ENCODE measurements at places on chromosomes 5 and 9.

- no peak for DNase-seq
Measured at GRCh38 chr5:10576790-10577189, 12.9 kb downstream of the ANKRD33B start.

- no peak for DNase-seq
Measured at GRCh38 chr5:91144491-91145332, 238.4 kb downstream of the ARRDC3 start.

GRCh38 chr5:133729800-133730199, 117.5 kb upstream of the FSTL4 start:
- no peak for DNase-seq

GRCh38 chr5:155316070-155316714, 302.6 kb downstream of the KIF4B start:
- no peak for DNase-seq

DNA sequence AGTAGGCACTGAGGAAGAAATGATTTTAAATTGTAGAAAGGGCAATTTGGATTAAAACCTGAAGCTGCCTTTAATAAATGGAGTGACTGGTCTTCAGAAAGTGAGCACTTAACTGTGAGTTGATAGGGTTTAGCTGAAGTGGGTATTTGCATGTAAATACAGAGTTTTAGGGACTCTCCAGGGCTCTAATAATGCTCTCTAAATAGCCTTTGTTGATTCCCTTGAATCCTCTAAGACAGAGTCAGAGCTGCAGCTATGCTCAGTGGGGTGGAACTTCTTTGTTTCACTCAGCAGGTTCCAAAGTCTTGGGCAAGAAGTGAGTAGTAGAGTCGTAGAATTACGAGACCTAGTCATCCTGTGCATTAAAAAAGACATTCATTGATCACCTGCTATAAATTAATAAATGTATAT, 21.4 kb downstream of the GLRA1 start:
- no peak for DNase-seq

DNA sequence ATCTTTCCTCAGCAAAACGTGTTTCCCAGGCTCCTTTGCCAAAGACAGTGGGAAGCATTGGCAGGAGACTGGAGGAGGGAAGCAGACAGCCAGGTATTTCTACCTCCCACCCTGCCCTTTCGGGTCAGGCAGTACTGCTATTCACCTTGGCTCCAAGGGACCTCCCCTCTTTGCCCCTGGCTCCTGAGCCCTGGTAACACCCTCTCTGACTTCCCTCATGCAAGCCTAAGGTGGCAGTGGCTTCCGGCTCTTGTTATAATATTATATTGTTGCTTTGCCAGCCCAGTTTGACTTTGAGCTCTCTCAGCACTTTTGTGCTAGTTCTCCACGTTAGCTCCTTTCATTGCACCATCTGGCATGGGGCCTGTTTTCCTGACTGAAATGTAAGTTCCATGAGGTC, 81.6 kb upstream of the IFNK start:
- DNase-seq, result no peak

GRCh38 chr9:88307136-88307535, 81.1 kb upstream of the SPIN1 start:
- no peak for DNase-seq

DNA sequence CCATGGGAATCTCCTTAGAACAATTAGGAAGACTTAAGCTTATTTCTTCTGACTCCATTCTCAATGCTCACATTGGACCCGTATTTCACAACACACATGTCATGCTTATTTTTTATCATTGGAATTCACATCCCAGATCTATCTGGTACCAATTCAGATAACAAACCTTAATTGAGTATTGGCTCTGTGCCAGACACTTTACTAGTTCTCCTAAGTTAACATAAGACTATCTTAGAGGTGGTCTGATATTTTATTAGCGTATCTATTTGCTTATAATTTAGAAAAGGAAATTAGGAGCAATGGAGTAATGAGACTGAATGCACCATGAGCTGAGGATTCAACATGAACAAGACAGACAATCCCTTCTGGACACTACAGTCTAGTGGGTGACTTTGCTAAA, 45.1 kb downstream of the FBXL7 start:
- no peak for DNase-seq

DNA sequence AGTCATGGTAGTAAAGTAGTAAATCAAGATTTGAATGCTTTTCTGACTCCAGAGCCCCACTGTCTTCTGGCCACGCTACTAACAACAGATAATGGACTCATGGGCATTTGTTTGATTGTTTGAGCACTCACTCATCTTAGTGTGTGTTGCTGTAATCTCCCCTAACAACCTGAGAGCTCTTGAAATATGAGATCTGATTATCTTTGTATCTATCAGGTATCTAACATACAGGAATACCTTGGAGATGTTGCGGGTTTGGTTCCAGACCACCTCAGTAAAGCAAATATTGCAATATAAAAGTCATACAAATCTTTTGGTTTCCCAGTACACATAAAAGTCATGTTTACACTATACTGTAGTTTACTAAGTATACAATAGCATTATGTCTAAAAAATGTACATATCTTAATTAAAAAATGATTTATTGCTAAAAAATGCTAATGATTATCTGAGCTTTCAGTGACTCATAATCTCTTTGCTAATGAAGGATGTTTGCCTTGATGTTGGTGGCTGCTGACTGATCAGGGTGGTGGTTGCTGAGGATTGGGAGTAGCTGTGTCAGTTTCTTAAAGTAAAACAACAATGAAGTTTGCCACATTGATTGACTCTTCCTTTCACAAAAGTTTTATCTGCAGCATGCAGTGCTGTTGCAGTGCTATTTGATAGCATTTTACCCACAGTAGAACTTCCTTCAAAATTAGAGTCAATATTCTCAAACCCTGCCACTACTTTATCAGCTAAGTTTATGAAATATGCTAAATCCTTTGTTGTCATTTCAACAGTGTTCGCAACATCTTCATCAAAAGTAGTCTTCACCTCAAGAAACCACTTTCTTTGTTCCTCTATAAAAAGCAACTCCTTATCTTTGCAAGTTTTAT, 92.2 kb downstream of the ZNF462 start:
- no peak for DNase-seq

DNA sequence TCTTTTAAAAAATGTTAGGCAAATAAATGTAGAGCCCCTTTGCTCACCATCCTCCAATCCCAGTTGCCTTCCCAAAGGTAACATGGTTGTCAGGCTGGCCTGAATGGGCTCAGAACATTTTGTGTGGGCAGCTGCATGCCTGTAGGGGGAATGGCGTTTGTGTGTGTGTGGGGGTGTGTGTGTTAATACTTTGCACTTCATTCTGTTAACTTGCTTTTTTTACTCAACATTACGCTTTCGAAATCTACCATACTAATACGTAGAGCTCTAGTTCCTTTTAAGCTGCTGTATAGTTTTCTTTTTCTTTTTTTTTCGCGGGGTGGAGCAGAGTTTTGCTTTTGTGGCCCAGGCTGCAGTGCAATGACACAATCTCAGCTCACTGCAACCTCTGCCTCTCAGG, 14.0 kb downstream of the MYOZ3 start:
- DNase-seq, result no peak

DNA sequence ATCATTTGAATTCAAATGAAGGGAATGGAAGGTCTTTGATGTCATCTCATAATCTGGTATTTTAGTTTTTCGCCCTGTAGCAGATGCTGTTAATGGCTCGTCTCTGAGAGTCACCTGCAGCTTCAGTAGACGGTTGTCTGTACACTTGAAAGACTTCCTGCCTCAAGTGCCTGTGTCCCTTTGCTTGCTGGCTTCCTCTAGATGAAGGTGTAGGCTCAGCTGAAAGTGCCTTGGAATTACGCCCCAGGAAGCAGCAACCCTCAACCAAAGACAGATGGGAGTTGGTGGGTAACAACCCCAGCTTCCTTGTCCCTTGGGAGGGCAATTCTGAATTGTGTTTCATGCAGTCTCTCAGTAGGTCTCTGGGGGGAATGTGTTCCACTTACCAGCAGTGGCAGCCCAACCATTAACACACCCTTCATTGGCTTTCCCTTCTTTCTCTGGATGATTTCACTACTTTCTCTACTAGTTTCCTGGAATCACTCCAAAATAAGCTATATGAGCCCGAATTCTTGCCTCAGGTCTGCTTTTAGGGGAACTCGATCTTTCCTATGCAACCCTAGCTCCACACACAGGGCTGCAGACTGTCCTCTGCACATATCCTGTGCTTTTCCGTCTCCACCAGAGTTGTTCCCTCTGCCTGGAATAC, 395.6 kb downstream of the DMAC1 start:
- DNase-seq, result no peak

- no peak for DNase-seq
Measured at GRCh38 chr5:150851039-150851438, 4.7 kb downstream of the IRGM start.

- DNase-seq, result no peak
Measured at GRCh38 chr5:122077366-122078115, 518 bp downstream of the LOX start.

DNA sequence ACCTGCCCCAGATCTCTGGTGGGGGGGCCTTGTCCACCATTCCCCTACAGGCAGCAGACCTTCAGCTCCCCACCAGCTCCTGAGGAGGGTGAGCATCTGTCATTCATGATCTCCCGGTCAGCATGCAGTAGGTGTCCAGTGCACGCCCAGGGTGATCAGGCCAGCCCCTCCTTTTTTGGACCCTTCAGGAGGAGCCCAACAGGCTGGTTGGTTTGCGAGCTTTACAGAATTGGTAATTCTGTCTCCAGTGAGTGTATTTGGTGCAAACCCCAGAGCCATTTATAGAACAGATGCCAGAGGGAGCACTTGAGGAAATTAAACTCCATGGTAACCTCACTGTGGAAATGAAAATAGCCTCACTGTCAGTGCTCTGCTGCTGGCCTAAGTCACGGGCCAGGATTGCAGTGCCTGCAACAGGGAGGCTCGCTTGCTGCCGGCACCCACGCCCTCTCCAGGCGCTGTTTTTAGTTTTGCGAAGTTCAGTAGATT, 23.4 kb downstream of the WNK2 start:
- DNase-seq, result no peak

DNA sequence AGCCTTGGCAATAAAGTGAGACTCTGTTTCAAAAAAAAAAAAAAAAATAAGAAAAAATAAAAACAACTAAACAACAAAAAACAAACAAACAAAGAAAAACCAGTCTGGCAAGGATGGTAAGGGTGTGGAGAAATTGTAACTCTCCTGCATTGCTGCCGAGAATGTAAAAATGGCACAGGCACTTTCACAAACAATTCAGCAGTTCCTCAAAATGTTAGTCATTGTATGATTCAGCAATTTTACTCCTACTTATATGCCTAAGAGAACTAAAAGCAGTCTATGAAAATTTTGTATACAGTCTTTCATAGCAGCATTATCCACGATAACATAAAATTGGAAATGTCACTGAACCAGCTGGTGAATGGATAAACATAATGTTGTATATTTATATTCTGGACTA, 280.4 kb downstream of the CDH9 start:
- no peak for DNase-seq

DNA sequence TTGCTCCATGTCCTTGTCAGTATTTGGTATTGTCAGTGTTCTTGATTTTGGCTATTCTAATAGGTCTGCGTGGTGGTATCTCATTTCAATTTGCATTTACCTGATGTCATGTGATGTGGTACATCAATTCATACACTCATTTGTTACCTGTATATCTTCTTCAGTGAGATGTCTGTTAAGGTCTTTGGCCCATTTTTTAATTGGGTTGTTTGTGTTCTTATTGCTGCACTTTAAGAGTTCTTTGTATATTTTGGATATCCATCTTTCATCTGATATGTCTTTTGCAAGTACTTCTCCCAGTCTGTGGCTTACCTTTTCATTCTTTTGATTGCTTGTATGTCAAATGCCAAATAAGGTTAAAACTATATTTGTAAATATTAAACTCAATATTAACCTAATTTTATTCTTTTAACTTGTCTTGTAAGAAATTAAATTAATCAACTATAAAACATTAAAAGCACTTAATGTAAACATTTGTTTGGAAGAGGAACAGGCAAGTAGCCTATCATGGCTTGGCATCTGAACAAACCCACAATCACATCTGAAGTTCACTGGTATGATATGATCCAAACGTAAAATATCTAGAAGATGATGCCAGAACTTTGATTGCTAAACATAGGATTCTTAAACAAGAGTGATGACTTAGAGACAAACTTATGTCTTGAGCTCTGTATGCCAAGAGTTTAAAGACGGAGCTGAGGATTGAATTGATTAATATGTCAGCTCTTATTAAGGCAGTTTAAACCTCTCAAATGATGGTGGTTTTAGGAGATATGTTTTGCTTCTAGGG, 587.3 kb downstream of the ANXA1 start:
- DNase-seq, result no peak

- no peak for DNase-seq
Measured at GRCh38 chr5:137605411-137605810, 106.3 kb upstream of the SPOCK1 start.

DNA sequence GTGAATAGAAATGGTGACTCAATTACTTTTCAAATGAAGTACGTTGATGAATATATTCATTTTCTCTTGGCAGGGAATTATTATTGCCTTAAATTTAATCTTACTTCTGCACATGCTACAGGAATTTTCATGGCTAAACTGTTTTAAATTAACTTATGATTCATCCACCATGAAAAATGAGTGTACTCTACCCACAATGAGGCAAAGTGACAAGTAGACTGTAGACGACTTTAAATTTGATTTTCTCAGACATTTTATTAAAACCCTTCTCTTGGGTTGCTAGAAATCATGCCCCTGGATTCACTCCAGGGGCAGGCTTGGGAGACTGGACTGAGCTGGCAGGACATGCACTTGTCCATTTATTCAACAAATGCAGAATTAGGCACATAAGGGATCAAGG, 23.5 kb upstream of the ERAP2 start:
- no peak for DNase-seq

DNA sequence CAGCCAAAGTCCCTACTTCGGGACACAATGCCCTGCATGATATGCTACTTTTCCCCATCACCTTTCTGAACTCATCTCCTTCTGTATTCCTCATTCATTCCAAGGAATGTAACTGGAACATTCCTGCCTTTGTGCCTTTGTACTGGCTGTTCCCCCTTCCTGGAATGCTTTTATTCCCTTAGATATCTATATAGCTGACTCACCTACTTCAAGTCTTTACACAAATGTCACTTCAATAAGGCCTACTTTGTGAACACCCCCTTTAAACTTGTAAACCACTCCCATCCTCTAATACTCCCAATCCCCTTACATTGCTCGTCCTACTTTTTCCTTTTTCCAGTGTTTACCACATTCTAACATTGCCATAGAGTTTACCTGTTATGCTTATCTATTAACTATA, 2.4 kb downstream of the NOL6 start:
- DNase-seq, result no peak

DNA sequence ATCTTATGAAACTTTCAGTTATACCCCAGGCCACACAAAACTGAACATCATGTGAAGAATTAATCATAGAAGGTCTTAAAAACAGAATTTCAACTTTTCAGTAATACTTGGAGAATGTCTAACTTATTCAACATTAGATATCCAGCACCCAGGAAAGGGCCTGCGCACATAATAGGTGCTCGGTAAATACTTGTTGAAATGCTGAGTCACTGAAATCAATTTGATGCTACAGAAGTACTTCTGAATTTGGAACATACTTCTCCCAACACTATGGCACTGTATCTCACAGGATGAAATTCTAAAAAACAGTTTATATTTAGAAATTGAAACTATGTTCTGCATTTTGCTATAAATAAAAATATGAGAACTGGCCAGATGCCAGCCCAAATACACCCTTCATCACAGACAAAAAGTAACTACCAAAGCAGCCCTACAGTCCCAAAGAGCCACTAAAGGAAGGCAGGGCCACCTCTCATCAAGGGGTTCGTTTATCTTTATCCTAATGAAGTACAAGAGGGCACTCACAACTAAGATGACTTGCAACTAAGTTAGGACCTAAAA, 26.5 kb downstream of the MRPS27 start:
- DNase-seq, result no peak

GRCh38 chr5:135467051-135467625, 15.0 kb upstream of the TIFAB start:
- DNase-seq, result no peak
